DMS79 treated with DMSO at 0.1 percent for 48 hours (cell line): ENCODE measurements at places on chromosomes 7 and 10.
A peak's percentile ranks its signal among the peaks of the same experiment; 100 is the strongest.

- no peak for DNase-seq
Observed at GRCh38 chr7:19101472-19101871, 16.0 kb downstream of the TWIST1 start.

DNA sequence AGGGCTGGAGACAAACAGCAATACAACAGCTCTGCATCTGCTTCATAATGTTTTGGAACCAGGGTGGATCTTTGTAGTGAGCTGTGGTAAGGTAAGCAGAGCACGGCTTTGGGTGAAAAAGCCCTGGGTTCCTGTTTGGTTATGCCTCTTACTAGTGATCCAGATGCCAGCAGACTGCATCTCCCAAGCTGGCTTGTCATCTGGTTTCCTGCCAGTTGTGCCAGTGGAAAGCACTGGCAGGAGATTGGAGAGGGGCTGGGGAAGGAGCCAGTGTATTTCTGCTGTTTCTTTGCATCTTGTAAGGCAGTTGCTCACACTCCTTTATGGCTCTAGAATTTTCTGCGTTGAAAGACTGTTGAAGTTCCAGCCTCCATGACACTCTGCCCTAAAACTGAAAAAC is 137.6 kb downstream of the TSPAN12 start:
- DNase-seq, result no peak

DNA sequence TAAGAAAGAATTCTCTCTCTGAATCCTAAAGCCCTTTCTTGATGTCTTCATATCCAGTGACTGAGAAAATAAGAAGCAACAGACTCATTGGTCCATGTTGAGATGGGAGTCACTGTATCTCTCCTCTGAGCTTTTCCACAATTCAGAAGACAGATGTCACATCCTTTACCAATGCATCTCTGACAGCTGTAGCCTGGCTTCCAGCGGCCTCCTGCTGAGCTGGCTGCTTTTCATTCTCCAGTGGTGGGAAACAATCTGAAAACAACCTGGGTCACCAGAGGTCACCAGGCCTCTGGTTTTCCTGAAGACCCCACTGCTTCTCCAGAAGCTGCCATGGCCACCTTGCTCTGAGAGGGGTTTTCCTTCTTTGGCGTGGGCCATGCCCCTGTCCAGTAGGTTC is 18.3 kb upstream of the RPA3 start:
- DNase-seq, result no peak

- DNase-seq, result peak; percentile 54
Observed at GRCh38 chr7:101373812-101374614, 11.3 kb downstream of the COL26A1 start.

- DNase-seq, result no peak
Observed at GRCh38 chr10:132580143-132580542, 42.6 kb downstream of the INPP5A start.

GRCh38 chr7:139041378-139042085 is 5.7 kb upstream of the ZC3HAV1L start:
- DNase-seq, result no peak

- DNase-seq, result no peak
Observed at GRCh38 chr7:151731022-151731441, 145.9 kb downstream of the PRKAG2 start.

DNA sequence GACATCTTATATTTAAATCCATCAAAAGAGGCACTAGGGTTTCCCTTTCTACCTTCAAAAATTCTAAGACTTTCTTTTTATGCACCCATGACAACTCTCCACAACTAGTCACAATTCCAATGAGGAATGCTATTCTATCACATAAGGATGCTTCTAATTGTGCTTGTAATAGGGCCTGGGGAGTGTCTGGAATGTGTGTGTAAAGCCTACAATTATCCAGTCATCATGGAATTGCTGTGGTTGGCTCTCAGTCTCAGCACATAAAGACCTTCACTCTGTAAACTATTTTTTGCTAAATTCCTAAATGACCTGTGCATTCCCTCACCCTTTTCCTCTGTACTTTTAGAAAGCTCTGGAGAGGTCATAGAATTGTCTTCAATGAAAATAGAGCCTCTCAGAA is 86.7 kb downstream of the EPDR1 start:
- no peak for DNase-seq

- no peak for DNase-seq
Observed at GRCh38 chr7:104299777-104300176, 28.6 kb upstream of the LHFPL3 start.

DNA sequence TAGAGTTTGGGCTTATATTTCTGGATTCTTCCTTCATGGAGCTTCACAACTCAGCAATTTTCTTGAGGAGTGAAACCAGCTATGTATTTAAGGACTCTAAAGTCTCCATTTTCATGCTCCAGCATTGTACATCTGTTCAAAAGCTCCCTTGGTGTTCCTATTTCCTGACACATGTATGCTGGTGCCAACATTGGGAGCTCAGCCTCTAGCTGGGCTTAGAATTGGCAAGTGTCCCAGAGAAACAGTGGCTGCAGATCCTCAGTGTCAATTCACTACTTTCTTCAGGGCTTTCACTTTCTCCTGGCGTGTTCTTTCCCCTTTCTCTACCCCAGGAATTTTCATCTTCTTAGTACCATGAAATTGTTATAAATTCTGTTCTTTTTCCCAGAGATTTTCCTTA is 103.1 kb downstream of the ZNF467 start:
- peak; percentile 23 for DNase-seq

- DNase-seq, result no peak
Observed at GRCh38 chr10:27356738-27357137, 116.1 kb upstream of the ACBD5 start.
